ENCODE measurements at places on chromosomes 2 and 18.

- no peak for DNase-seq
Measured at GRCh38 chr2:211898702-211899101, 639.9 kb downstream of the ERBB4 start.

DNA sequence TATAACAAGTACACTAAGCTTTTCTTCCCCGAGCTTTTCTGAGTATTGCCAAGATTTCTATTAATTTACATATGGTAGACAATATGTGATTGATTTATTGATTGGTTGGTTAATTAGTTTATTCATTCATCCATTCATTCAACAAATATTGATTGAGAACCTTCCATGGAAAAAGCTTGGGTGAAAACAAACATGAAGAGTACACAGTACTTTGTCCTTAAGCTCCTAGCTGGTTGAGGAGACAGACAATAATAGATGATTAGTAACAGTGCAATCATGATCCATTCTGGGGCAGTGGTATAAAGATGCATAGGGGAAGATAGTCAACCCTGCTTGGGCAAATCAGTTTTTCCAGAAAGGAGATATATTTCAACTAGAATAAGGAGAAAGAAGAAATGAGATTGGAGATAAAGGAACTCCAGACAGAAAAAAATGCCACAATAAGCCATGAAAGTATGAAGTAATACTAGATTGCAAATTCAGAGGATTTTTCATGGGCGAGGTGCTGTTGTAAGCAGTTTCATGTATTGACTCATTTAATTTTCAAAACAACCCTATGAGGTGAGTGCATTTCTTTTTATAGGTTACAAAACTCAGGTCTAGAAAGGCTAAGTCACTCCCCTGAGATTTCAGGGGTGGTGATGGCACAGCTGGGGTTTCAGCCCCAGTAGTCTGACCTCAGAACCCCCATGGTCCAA, 129.5 kb downstream of the RND3 start:
- DNase-seq, result no peak

- DNase-seq, result no peak
Measured at GRCh38 chr2:185466915-185467314, 271.7 kb upstream of the FSIP2 start.

DNA sequence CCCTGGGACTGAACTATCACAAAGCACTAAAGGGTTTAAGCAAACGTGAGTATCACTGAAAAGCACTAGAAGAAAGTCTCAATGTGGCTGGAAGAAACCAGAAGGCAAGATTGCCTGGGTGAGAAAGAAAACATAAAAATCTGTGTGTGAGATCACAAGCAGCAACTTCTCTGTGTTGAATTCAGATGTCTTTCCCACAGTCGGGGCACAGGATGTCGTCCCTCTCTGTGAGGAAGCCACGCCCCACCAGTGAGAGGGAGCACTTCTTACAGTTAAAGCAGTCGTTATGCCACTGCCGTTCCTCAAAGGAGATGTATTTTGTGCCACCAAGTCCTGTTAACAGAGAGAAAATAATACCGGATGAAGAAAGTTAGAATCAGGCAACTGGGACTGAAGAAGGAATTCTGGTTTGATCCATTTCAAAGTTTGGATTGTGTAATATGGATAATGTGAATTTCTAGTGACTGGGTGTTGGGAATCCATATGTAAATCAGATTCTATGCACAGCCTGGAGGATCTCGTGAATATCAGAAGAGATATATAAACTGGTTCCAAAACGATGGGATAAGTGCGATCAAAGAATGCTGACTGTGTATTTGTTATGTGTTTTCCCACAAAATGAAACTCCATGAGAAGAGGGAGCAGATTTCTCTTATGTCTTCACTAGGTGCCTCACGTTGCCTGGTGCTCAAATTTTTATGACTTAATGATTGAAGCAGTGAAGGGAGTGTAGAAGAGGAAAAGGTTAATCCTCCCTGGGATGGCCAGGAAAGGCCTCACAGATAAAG, 24.0 kb downstream of the C2orf49 start:
- DNase-seq, result no peak

DNA sequence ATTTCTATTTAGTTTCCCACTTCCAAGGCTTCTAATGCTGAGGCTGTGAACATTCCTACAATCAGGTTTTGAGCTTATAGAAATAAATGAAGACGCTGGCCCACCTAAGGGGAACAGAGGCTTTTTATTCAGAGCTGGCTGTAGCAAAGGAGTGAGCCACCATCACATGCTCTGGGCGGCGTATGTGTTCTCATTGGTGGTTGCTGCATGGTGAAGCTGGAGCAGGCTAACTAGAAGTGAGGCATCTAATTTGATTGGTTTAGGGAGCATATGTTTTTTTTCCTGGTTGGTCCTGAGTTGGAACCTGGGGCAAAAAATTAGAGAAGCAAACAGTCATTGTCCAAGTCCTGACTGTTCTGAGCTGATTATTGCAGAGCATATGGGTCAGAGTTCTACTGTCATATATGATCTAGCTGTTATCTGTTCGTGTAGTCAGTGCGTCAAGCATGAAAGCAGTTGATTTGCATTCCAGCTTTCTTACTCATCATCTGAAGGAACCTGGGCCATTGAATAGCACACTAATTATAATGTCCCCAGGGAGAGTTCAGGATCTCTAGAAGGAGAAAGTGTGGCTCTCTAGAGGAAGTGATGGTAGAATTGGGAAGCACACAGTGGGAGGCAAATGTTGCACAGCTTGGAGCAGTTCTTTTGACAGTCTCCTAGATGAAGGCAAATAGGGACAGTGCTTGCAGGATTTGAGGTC, 279.6 kb downstream of the PARD3B start:
- no peak for DNase-seq

GRCh38 chr2:237403024-237403882, 10.7 kb downstream of the COL6A3 start:
- DNase-seq, result no peak

DNA sequence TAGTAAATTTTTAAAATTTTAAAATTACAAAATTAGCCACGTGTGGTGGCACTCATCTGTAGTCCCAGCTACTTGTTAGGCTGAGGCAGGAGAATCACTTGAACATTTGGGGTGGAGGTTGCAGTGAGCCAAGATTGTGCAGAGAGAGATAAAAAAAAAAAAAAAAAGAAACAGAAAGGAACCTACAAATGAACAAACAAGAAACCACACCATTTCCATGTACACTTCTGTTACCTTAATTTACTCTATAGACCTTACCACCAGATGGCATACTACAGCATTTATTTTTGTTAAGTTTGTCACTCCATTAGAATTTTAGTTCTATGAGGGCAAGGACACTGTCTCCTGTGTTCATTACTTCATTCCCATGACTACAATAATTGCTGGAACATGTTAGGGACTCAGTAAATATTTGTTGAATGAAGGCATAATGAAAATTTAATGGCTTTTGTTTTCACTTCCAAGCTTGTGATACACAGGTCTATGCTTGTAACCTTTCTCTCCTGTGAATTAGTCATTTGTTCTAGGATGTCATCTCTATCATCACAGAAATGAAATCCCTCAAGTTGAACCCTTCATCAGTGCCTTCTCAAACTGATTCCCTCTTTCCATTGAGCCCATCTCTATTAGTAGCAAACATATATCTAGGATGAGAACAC, 76.0 kb downstream of the ARHGAP15 start:
- no peak for DNase-seq

- peak; percentile 42 for DNase-seq
Measured at GRCh38 chr2:149021761-149022160, 16.7 kb upstream of the LYPD6B start.

GRCh38 chr2:3730646-3731045, 27.3 kb downstream of the DCDC2C start:
- no peak for DNase-seq

GRCh38 chr2:69958480-69958879, 3.0 kb downstream of the ASPRV1 start:
- no peak for DNase-seq

GRCh38 chr2:27118525-27119329, at the start of gene CGREF1:
Gene CGREF1, minus strand, starts transcription at chr2:27119128. Its CDS starts 14,762 bp downstream, at chr2:27104366.
- DNase-seq, result no peak

DNA sequence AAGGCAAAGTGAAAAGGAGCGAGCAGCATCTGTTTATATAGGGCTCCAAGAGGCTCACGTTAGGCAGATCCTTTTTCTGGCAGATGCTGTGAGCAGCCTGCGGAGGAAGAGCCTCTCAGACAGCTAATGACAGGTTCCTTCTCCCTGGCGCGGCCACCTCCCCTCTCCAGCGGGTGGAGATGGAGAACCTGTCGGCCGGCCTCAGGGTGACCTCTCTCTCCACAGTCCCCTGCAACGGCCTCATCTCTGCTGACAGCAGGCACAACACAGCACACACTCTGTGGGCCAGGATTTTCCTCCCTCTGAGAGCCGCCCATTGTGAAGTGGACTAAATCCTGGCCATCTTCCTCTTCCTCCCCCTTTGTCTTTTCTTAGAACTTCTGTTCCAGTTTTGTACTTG, 119.8 kb downstream of the PRKCE start:
- no peak for DNase-seq

GRCh38 chr18:75904416-75904815, 476.9 kb upstream of the SMIM21 start:
- no peak for DNase-seq

DNA sequence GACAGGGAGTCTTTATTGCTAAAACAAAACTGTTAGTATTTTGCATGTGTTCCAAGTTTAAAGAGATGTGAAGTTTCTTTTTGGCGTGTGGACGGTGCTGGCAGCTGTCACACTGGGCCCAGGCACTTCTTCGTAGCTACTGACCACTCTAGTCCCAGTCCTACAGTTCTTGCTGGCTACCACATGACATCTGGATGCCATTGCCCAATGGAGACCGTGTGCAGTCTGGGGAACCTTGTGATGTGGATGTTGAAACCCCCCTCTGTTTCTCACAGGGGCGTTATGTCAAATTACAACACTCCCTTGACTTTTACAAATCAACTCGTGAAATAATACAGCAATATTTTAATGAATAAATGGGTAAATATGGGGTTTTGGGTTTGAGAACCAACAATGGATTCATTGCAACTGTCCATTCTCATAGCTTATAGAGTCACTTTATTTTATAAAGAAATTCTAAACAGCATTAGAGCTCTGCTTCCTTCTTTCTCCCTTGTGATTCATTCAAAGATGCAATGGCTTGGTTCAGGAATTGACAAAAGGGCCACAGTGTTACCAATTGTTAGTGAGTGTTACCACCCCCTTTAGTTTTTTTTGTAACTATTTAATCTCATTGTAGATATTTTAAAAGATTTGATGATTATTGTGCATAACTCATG, 1.2 kb downstream of the GPD2 start:
- no peak for DNase-seq

DNA sequence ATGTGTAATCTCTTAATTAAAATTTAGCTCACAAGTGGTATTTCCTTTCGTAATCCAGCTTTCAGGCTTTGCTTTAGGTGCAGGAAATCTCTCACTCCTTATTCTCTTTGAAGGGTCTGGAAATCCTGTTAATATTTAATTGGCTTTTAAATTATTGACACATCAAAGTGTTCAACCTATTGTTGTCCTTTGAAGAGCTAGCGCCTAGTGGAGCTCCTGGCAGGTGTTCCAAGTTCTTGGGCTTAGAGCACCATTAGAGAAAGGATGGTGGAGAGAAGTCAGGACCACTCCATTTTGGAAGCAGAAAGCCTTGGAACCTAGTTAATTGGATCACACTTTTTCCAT, 92.4 kb downstream of the CABLES1 start:
- no peak for DNase-seq

DNA sequence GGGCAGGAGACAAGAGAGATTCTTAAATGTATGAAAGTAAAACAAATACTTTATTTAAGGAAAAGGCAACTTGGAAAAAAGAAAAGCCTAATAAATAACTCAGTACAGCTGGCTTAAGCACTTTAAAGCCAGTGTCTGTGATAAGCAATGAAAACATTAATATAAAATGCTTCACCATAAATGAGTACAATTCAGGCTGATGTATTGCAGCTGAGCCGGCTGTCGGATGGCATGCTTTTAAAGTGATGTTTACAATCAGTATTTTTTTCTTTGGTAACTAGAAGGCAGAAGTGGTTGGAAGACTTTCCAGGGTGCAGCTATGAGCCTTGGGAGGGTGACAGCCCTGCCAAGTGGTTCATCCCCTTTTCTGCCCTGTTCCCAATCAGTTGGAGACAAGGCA, 58.7 kb upstream of the CELF4 start:
- DNase-seq, result no peak

- no peak for DNase-seq
Measured at GRCh38 chr18:63078471-63078870, 241.1 kb downstream of the BCL2 start.

GRCh38 chr2:65749545-65749944, 317.1 kb upstream of the SPRED2 start:
- DNase-seq, result no peak

GRCh38 chr18:2002604-2003003, 568.7 kb downstream of the METTL4 start:
- no peak for DNase-seq

GRCh38 chr2:71832844-71833243, 314.8 kb downstream of the CYP26B1 start:
- no peak for DNase-seq

GRCh38 chr18:44651918-44652572, 28.6 kb upstream of the SETBP1 start:
- DNase-seq, result no peak

DNA sequence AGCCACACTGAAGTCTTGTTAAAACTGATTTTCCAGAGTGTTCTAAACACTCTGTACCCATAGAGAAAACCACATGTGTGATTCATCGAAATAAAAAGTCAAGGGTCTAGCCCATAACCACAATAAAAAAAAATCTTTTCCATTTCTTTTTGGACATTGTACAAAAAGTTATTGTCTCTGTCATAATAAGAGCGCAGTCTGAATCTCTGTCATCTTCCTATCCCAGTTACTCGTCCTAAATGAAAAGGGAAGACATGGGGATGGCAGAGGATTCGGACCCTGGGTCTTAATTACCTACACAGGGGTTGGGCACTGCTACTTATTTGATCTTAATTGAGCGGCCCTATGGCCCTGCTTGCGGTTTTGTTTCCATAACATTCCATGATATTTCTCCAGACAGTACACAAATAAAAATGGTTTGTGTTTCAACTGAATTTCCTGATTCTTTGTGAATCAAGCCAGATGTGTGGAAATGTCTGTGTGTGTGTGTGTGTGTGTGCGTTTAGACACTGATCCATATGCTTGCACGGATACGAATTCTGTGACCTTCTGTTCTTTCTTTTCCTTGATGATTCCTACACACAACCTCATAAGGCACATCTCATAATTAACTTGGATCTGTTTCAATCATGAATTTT, 133.4 kb upstream of the SPATS2L start:
- DNase-seq, result no peak

DNA sequence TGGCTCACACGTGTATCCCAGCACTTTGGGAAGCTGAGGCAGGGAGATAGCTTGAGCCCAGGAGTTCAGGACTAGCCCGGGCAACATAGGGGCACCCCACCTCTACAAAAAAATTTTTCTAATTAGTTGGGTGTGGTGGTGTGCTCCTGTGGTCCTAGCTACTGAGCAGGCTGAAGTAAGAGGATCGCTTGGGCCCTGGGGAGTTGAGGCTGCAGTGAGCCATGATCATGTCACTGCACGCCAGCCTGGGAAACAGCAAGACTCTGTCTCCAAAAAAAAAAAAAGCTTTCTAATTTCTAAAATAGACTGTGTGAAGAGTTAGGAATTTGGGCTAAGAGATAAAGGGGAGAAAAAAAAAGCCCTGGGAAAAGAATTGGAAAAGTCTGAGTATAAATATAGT, 51.9 kb upstream of the NAB1 start:
- DNase-seq, result no peak
